ENCODE measurements at places on chromosomes 16 and 17.

DNA sequence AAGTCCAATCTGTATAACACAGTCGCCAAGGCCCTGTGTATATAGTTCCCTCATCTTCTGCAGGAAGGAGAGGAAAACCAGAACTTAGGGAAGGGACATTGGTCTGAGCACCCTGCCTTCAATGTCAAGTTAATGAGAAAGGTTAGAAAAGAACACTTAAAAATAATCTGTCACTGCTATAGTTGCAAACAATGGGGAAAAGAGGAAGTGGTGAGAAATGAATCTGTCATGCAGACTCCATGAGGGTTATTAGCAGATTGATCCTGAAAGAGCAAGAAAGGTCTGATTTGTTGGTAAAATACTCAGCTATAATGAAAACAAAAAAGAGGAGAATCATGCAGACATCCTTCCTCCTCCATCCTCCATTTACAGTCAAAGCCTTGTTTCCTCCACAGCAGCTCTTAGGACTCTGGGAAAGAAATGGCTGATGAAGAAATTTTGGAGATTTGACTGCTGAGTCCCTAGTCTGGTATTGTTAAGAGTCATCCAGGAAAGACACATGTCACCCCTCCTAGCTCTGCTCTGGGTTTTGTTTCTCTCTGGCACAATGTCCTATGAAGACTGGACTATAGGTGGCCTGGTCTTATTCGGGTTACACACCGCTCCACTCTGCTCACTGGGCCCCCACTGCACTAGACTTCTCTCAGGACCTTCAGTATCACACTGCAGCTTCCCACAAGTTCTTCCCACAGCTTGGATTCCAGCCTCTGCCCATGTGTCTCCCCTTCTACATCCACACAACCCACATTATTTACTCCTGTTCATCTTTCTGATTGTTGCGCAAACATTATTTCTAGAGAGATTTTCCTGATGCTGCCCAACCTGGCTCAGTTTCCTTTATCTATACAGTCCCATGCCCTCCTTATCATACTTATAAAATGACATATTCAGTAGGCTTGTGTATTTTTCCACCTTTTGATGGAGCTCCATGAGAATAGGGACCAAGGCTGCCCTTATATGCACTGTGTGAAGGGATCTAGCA, 56.5 kb upstream of the XYLT1 start:
- DNase-seq = no peak

DNA sequence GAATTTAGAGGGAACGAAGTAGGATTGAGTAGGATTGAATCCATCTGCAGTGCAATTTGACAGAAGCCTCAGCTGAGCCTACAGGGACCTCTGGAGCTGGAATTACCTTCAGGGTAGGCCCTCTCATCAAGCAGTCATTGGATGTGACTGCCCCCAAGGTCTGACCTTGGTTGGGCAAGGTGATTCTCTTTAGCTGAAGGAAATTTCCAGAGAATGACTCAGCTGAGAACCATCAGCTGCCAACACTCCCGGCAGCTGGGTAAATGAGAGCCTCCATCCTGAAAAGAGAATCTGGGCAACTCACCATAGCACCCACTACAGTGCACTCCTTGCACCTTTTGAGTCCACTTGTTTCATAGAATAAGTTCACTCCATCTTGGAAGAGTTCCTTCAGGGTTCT, 113.5 kb upstream of the MED13 start:
- no peak for DNase-seq

- DNase-seq = no peak
Measured at GRCh38 chr17:41499714-41500113, 5.7 kb downstream of the KRT13 start.

DNA sequence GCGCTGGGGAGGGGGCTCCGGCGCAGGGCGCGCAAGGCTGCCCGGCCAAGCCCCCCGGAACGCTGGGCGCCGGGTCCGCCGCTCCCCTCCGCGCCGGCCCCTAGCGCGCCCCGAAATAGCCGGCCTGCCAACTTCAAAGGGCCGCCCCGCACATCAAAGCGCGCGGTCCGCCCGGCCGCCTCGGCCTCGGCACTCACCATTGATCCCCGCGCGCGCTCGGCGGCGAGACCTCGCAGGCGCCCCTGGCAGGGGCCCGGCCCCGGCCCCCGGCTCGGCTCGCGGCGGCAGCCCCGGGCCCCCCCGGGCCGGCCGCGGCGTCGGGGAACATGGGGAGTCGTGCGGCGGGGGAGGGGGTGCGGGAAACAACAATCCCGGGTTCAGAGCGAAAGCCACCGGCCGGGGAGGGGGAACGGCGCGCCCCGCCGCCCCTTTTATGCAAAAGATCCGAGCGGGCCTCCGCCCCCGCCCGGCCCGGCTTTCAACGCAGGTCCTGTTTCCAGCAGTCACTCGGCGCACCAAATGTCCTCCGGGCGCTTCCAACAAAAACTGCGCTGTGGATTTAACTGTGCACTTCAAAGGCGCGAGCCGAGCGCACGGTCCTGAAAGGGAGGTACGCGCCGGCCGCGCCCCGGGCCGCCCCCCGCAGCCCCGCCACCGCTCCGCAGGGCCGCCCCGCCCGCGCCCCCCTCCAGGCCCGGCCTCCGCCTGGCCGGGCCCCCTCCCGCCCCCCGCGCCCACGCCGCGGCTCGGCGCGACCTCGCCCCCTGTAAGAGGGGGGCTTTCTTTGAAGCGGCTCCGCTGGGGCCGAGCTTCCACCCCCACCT, 608 bp downstream of the AXIN2 start:
- DNase-seq = peak; percentile 36

DNA sequence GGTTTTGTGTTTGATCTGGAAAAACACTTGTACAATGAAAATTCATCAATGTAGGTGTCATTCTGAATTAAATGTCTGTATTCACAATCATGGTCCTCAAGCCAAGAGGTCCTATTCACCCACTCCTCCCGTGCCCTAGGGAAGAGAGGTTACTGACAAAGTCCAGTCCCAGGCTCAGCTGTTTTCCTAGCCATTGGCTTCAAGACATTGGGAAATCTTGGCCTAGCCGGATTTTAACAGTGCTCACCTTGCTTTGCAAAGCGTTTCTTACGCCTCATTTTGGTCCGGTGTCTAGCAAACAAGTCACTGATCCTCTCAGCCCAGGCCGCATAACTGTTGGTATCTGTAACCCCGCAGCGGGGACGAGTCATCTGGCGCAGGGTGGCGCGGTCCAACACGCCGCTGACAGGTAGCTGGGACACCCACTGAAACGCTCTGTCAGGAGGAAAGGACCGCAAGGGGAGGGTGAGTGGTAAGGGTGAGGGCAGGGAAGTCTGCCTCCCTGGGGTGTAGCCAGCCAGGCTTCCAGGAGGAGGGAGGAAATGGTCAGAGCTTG, 16.7 kb downstream of the MMP28 start:
- DNase-seq = no peak

Data from immature natural killer cell (primary cell).